ENCODE measurements at places on chromosomes 16 and 17.

DNA sequence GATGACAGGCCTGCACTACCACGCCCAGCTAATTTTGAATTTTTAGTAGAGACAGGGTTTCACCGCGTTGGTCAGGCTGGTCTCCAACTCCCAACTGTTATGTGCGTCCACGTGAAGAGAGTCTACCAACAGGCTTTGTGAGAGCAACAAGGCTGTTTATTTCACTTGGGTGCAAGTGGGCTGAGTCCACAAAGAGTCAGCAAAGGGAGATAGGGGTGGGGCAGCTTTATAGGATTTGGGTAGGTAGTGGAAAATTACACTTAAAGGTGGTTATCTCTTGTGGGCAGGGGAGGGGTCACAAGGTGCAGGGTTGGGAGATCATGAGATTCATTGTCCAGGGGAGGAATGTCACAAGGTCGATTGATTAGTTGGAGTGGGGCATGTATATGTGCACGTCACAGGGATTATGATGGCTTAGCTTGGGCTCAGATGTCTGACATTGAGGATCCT is 111.6 kb downstream of the GOSR1 start:
- DNase-seq: no peak

DNA sequence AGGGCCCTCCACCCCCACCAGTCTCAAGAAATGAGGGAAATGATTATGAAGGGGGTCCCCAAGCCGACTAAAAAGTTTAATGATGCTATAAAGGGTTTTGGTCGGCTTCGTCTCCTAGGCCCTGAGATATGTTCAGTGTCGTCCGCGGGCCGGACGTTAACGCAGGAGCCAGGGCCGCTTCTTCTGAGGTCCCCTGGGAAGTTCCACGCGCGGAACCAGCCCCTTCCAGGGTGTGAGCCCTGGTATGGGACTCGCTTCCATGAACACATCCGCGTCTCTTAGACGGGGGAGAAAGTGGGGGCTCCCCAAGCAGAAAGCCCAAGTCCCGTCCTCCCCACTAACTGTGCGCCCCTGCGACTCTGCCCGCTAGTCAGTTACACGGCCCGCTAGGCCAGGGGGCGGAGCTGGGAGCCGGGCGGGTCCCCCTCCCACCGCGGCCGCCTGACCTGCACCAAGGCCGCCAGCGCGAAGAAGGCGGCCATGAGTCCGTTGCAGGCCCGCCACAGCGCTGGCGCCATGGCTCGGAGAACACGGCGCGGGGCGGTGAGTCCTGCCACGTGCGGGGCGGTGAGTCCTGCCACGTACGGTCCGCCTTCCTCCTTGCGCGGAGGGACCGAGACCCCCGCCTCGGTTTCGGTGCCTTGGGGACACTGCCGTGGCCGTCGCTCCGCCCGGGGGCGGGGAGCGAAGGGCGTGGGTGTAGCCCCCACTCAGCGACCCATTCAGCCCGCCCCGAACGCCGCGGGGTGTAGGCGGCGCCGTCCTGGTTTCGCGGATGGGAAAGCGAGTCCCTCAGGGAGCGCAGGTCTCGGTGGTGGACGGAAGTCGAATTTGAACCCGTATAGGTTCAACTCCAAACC is at the start of gene TMEM220:
TMEM220 (minus strand) TSS at position 690 of the 860 bp plus-strand sequence; CDS start at position 518, 172 bp downstream.
- DNase-seq: peak; percentile 78

DNA sequence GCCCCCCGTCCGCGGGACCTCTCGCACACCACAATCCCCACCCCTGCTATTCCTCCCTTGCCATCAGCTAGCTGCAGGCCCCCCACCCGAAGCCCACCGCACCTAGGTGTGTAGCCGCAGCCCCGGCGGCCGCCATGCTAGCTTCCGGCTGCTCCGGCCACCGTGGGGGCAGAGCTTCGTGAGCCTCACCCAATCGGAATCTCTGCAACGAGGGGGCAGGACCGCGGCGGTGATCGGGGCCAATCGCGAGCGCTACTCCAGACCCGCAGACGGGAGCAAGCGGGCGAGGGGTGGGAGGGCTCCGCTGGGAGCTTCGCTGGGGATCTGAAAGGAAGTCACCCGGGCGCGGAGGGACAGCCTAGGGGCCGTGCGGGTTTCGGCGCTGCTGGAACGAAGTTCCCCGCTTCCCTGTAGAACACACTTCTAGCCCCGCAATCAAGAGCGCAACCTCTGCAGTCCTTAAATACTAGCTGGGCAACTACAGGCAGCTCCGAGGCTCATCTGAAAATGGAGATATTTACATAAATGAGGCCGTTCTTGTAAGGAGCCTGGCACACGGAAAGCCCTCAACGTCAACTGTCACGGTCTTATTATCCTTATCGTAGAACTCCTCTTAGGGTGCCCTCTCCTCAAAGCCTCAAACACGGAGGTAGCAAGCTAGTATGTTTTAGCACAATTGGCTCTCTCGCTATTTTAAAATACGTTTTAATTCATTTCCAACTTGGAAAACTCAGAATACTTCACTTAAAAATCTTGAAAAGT is at the start of gene PIGS:
PIGS (minus strand) TSS at position 164 of the 762 bp plus-strand sequence; CDS start at position 136, 28 bp downstream.
- peak; percentile 93 for DNase-seq

GRCh38 chr16:73298562-73298961 is 250.6 kb upstream of the ZFHX3 start:
- DNase-seq: peak; percentile 76

DNA sequence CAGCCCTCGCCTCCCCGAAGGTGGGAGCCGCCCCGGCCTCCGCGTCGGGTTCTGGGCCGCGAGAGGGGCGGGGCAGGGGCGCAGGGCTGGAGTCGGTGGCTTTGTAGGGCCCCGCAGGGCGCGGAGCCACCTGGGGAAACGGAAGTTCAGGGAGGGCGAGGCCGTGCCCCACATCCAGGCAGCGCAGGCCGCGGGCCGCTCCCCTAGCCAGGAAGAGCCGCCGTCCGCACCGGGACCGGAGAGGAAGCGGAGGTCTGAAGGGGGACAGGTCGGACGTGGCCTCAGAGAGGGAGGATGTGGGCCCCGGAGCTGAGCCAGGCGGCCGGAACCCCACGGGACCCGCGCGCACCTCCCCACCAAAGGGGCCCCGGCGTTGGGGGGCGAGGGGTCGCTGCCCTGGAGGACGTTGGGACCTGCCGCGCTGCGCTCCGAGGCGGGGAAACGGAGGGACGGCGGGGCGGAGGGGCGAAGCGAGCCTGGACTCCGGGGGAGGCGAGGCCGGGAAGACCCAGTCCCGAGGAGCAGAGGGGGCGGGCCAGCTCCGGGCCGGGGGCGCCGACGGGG is 482 bp upstream of the SLC16A3 start:
- DNase-seq: no peak

GRCh38 chr17:63640038-63640437 is 17.8 kb downstream of the MAP3K3 start:
- no peak for DNase-seq

- no peak for DNase-seq
Observed at GRCh38 chr17:64686705-64687104, 24.6 kb upstream of the SMURF2 start.

GRCh38 chr17:41539071-41539492 is 11.0 kb upstream of the KRT19 start:
- no peak for DNase-seq

Data from iris pigment epithelial cell (primary cell).